Upper lobe of left lung (tissue), 6 donors: ENCODE measurements at places on chromosomes 6 and 20.

- DNase-seq, result no peak
Measured at GRCh38 chr6:27141529-27142015, 105.9 kb upstream of the PRSS16 start.

DNA sequence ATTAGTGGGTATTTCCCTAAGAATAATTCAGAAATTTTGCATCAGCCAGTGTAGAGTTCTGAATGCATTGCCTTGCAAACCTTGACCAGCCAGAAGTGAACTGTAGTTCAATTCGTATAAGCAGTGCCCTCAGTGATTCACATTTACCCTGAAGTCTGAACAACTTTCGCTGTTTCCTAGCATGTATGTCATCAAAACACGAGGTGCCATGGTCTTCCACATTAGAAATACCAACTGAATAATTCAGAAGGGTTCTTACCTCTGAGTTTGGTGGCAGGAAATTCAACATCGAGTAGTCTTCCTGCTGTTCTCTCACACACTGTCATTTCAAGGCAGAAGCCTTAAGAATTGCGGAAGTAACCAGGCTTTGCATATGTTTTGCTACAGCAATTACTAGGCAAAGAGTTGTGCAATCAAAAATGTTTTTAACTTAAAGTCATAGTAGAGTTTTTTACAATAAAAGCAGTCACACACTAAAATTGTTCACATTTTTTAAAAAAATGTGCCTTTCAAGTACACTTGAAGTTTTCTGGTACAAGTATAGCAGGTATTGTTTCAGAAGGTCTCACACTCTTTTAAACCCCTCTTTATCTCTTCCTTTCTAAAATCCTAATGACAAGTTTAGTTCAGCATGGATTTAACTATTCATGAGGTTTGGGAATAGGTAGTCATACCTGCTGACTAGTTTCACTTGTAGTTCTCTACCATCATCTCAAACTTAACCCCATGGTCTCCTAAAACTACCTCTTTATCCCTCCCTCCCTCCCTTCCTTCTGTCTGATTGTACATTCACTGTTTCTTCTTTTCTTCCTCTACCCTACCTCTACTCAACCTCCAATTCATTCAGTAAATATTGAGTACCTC is 118.3 kb downstream of the STXBP5 start:
- no peak for DNase-seq

GRCh38 chr6:4977468-4977867 is 26.4 kb downstream of the RPP40 start:
- no peak for DNase-seq

DNA sequence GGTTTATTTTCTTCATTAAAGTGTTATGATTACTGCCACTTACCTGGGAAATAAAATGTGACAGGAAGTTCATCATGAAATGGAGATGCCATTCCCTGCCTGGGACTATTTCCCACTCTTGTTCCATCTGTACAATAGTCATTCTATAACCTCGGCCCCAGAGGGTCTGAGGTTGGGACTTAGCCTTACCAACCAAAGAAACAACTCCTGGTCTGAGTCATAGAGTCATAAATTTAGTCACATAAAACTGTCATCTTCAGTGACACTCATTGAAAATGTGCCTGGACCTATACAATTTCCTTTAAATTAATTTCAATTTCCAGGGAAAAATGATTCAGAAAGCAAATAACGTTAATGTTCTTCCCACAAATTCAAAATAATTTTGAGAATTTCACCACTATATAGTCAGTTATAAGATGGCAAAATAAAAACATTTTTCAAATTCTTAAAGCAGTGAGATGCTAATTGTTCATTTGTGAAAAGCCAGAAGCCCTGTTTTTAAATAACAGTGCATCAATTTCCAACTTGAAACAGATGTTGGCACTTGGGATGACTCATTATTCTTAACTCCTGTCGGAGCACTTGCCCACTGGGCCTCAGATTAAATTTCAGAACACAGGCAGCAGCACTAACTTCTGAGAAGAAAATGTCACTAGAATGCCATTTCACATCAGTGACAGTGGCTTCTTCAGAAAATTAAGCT is 201.2 kb upstream of the SMLR1 start:
- no peak for DNase-seq

DNA sequence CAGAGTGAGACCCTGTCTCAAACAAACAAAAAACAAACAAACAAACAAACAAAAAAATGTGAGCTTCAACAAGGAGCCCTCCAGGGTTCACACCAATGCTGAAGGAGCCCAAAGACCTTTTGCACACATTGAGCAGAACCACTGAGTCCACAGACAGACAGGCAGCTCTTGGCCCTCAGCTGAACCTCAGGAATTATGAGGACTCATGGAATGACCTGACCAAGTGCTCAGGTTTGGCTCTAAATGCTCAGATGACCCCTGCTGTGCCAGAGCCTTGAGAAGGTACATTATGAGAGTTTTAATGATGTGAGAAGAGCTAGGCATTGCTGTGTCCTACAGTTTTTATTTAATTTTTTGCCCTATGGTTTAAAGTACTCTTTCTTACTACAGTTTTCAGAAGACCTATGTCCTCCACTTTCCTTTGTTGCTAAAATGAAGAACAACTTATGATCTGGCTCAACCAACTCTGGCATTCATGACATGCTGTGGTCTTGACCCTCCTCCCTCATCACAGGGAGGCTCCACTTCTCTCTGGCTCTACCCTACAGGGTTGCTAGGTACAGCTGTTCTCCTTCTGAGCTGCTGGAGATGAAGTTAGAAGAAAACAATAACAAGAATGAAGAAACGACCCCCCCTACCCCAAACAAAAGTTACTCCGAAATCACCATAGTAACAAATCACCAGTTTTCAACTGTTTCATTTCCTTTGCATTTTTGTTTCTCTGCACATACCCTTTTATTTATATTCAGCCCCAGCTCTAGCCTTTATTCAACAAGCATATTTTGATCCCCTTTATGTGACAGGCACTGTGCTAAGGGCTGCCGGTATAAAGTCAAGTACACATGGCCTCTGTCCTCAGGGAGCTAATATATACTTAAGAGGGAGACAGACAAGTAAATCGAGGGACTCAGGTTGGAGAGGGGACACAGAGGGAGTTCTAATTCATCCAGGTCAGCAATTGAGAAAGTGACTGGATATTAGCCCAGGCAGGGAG is 128.7 kb upstream of the TRAF3IP2 start:
- DNase-seq, result no peak

GRCh38 chr6:106300944-106301343 is 24.6 kb downstream of the ATG5 start:
- no peak for DNase-seq

DNA sequence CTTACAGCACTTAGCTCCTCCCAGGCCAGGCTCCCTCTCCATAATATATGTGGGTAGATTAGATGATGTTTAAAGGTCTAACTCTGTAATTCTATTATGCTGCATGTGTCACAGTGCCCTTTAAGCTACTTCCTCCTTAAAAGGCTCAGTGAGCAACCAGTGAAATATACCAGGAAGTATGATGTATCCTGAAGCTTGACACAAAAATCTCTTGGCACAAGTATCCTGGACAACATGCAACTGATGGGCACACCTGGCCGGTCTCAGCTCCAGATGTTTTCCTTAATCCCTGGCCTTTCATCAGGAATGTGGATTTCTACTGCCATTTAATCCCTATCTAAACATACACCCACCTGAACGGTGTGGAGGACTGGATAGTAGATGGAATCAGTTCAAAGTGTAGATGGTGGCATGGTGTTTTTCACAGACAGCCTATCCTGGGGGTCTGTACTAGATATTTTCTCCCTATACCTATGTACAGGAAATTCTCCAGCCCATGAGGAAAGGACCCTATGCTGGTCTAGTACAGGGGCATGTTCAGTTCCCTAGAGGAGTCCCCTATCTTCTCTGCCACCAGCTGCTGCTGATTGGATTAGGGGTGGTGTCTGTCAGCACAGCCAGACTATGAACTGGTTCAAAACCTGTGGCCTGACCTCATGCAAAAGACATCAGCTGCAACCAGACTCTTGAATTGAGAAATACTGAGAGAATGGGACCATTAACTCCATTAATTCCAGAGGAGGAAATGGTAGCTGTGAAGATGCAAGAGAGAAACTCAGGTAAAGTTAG is 59.4 kb upstream of the CITED2 start:
- no peak for DNase-seq

DNA sequence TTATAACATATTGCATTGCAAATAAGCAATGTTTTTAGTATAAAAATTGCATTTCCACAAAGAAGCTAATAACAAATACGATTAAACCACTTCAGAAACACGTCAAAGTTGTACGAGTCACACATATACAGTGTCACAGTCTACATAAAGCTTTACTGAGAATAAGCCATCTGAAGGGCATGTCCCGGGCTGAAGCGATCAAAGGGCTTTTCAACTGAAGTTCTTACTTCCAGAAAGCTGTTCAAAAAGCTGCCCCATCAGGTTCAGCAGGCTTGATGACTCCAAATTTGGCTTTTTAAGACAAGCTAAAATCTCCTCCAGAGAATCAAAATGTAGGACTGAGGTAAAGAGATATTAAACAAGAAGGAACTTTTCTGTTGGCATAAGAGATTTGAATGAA is 37.5 kb upstream of the HAO1 start:
- peak; percentile 31 for DNase-seq

- no peak for DNase-seq
Measured at GRCh38 chr6:498795-499231, 107.3 kb downstream of the IRF4 start.

GRCh38 chr6:147738516-147739162 is 230.1 kb downstream of the SAMD5 start:
- DNase-seq, result no peak

GRCh38 chr6:68226460-68226859 is 408.6 kb upstream of the ADGRB3 start:
- no peak for DNase-seq
